Body of pancreas (tissue), 4 donors: ENCODE measurements at places on chromosomes 4 and X. TPM values are rescaled to one million over a fixed set of nuclear protein-coding genes. Genes with fewer than 3 reads are reported as not detected.
A peak's percentile ranks its signal among the peaks of the same experiment; 100 is the strongest.

GRCh38 chr4:140238351-140239056 is 84.5 kb upstream of the MAML3 start:
- no peak overlapping the region for H3K4me3 ChIP-seq
- H3K27me3 ChIP-seq = no peaks in the 10 kb centered on the region
- H3K4me1 ChIP-seq = peaks cover 22% of the 10 kb centered on the region
- peak; percentile 81 for DNase-seq

Gene RIBC1
- 0.99 TPM for total RNA-seq

GRCh38 chrX:154607370-154607769 is 11.7 kb downstream of the CTAG1B start:
- no peak overlapping the region for H3K4me3 ChIP-seq
- DNase-seq = no peak
- no peaks in the 10 kb centered on the region for H3K4me1 ChIP-seq
- H3K36me3 ChIP-seq = no peaks in the 10 kb centered on the region
- no peaks in the 10 kb centered on the region for H3K27me3 ChIP-seq

Gene NAA11
- total RNA-seq = not detected

GRCh38 chr4:56976837-56977320 is 527 bp downstream of the NOA1 start:
- no peaks in the 10 kb centered on the region for H3K27me3 ChIP-seq
- DNase-seq = peak; percentile 82
- H3K36me3 ChIP-seq = peaks cover 19% of the 10 kb centered on the region
- peaks cover 50% of the 10 kb centered on the region for H3K4me1 ChIP-seq

DNA sequence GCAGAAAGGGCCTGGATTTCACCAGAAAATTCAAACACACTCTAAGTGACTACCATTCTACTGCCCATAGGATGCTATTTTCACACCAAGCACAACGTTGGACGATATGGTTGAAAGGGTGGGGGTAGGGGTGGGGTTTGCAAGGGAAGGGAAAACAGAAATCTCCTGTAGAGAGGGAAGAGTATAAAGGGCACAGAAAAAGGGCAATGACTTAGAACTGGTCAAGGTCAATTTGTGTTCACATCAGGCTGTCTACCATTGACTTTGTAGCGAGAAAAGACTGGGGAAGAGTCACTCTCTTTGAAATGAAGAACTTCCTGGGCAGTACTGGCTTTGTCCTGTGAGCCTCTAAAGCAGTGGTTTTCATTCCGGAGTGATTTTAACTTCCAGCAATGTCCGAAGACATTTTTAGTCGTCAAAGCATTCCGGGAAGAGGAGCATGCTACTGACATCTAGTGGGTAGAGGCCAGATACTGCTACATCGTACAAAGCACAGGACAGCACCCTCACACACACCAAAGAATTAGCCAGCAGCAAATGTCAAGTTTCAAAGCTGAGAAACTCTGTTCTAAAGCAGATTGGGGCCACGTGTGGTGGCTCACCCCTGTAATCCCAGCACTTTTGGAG is 48.4 kb upstream of the SLC7A3 start:
- no peaks in the 10 kb centered on the region for H3K27me3 ChIP-seq
- H3K4me1 ChIP-seq = no peaks in the 10 kb centered on the region
- DNase-seq = no peak
- no peak overlapping the region for H3K27ac ChIP-seq
- no peak overlapping the region for H3K4me3 ChIP-seq

DNA sequence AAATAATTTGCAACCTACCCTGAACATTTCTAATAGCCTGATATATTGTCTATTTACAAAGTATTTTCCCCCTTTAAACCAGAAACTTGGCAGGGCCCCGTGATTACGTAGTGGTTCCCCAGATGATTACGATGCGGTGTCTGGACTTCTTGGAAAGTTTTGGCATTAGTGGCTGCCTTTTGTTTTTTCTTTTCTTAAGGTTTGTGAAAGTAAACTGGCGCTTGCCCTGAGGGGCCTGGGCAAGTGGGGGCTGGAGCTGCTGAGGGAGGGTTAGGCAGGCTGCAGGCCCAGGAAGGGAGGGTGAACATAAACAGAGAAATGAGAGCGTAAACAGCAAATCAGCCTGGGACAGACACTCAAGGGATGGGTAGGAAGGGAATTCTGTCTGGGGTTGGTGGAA is 123.6 kb upstream of the MSX1 start:
- no peaks in the 10 kb centered on the region for H3K36me3 ChIP-seq
- no peak overlapping the region for H3K27ac ChIP-seq
- no peak for DNase-seq
- no peak overlapping the region for H3K4me3 ChIP-seq

GRCh38 chr4:7736436-7737267 is 203.0 kb downstream of the AFAP1 start:
- H3K4me3 ChIP-seq = no peak overlapping the region
- no peak for DNase-seq
- H3K27me3 ChIP-seq = no peaks in the 10 kb centered on the region
- no peaks in the 10 kb centered on the region for H3K36me3 ChIP-seq
- no peaks in the 10 kb centered on the region for H3K4me1 ChIP-seq
- no peak overlapping the region for H3K27ac ChIP-seq

DNA sequence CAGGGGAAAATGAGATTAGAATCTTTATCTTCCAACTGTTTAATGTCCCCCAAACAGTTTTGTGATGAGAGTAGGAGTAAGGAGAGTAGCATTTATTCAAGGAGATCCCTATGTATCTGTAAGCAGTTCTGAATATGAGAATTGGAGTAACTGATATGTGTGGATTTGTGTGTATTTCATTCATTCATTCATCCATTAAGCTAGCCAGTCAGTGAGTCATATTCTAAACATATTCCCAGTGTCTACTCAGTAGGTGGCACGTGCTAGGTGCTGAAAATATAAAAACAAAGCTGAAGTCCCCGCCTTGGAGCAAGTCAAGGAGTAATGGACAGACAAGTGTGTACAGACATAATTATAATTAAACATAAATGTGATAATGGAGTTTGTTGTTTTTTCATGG is 12.4 kb upstream of the STX18 start:
- H3K4me3 ChIP-seq = no peak overlapping the region
- DNase-seq = no peak
- no peaks in the 10 kb centered on the region for H3K36me3 ChIP-seq
- no peaks in the 10 kb centered on the region for H3K4me1 ChIP-seq
- no peaks in the 10 kb centered on the region for H3K27me3 ChIP-seq
- no peak overlapping the region for H3K27ac ChIP-seq

DNA sequence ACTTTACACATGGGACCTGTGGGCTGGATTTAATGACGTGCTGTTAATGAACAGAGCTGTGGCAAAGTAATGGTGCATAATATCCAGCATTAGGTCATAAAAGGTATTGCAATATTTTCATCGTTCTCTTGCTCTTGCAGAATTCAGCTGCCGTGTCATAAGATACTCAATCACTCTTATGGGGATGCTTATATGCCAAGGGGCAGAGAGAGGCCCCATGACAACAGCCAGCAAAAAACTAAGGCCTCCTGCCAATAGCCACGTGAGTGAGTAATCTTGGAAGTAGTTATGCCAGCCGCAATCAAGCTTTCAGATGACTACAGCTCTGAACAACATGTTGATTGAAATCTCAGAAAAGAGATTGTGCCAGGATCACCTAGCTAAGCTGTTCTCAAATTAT is 616.9 kb downstream of the FSTL5 start:
- DNase-seq = no peak
- H3K27ac ChIP-seq = no peak overlapping the region
- H3K4me1 ChIP-seq = no peaks in the 10 kb centered on the region
- H3K36me3 ChIP-seq = no peaks in the 10 kb centered on the region
- H3K4me3 ChIP-seq = no peak overlapping the region
- no peaks in the 10 kb centered on the region for H3K27me3 ChIP-seq

DNA sequence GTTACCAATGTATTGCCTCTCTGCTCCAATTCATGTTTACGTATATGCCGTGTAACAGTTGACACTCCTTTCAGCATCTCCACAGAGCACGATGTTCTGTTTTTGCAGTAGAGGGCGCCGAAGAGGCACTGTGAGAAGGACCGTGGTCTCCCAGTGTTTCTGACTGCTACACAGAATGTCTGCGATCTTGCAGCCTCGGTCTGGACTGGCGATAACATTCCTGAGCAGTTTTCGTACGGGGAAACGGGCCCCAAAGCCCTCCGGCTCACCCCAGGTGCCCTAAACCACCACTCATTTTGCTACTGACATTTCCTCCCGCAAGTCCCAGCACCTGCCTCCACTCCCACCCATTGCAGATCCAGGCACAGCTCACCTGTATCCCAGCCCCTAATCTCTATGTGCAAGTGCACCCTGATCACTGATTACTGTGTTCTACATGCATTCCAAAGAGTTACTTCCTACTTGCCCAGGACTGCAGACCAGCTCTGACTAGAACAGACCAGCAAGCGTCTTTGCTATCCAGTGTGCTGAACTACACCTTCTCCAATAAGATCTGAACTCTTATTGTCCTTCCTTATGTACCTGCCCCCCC is 12.4 kb upstream of the NFXL1 start:
- DNase-seq = peak; percentile 60
- H3K27me3 ChIP-seq = no peaks in the 10 kb centered on the region
- peak overlapping the region; percentile 53 for H3K27ac ChIP-seq
- no peaks in the 10 kb centered on the region for H3K36me3 ChIP-seq
- peaks cover 5% of the 10 kb centered on the region for H3K4me1 ChIP-seq

Gene RIPPLY1
- not detected for total RNA-seq
